M059J (cell line): ENCODE measurements at places on chromosomes 6 and 20.

GRCh38 chr20:40689100-40689942 lies at the start of gene MAFB:
MAFB (minus strand) TSS chr20:40689236; CDS start chr20:40688850, 386 bp downstream.
- DNase-seq = peak; percentile 91

DNA sequence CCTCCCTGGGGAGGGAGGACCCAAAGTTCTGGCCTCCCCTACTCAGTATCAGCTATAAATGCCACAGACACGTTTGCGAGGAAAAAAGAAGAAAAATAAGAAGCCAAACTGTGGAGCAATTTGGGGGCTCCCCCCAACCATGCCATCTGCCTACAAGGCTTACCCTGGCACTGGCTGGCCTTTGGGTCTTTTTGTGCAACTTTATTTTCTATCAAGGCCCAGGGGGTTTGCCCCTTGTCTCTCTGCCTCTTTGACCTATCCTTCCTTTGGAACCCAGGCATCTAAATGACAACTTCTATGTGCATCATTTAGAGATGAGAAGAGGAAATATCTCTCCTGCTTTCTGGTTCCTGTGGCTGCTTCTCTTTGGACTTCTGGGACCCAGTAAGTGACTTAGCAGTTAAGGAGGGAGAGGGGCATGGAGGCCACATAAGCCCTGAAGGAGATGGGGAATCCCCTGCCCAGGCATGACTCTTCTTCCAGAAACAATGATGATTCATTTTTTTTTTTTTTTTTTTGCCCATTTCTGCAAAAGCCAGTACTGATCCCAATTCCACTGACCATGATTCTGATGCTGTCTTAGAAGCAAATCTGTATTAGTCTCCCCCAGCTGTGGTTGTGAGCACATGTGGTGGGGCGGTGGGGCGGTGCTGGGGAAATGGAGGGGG lies at the start of gene MUC22:
Gene MUC22, plus strand, starts transcription at position 82 of the 668 bp plus-strand sequence. Its CDS starts 233 bp downstream, at position 315.
- peak; percentile 82 for DNase-seq

DNA sequence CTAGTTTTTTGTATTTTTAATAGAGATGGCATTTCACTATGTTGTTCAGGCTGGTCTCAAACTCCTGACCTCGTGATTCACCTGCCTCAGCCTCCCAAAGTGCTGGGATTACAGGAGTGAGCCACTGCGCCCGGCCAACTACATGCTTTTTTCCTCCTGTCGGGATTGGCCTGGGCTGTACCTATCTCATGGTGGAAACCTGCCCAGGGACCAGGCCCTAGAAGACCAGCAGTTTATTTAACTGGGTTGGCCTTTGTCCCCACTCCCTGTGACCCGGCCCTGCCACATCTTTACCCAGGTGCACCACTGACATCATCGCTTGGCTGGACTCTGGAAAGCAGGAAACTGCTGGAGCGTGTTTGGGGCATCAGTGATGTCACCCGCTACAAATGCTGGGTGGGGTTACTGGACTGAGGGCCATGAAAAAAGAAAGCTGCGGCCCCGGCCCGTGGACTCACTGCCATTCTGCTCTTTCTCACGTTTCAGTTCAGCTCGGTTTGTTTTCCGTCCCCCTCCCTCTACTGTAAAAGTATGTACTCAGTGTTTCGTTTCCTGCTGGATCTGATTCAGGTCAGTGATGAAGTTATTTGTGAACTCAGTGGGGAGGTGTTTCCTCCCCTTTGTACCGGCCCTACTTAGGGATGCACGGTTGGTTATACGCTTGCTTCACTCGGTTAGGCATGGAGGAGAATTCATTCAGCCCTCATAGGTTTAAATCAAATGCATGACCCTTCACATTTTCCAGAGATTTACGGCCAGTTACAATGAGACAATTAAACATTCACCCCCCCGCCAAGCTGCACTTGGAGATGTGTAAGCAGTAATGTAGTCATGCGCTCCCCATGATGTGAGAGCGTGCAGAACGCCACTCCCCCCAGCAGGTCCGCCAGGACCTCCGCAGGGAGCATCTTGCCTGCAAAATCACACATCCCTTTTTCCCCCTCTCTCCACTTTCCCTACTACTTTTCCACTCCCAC lies 179.3 kb downstream of the MTHFD1L start:
- peak; percentile 96 for DNase-seq

- DNase-seq = peak; percentile 51
Observed at GRCh38 chr6:18509871-18510643, 122.9 kb downstream of the RNF144B start.

GRCh38 chr6:132907914-132908313 lies 93.5 kb downstream of the RPS12 start:
- peak; percentile 74 for DNase-seq

DNA sequence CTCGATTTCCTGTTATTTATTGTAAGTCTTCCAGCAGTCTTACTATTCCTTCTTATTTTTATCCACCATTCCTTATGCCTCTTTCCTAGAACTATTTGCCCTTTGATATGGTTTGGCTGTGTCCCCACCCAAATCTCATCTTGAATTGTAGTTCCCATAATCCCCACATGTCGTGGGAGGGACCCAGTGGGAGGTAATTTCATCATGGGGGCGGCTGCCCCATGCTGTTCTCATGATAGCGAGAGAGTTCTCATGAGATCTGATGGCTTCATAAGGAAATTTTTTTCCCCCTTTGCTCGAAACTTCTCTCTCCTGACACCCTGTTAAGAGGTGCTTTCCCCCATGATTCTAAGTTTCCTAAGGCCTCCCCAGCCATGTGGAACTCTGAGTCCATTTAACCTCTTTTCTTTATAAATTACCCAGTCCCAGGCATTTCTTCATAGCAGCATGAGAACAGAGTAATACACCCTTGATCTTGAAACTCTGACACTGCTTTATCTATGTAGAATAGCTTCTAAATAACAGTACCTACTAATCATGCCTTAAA lies 48.8 kb downstream of the PLN start:
- no peak for DNase-seq

- DNase-seq = peak; percentile 32
Observed at GRCh38 chr6:7769702-7770101, 43.8 kb downstream of the BMP6 start.
